Calu3 (cell line): ENCODE measurements at places on chromosomes 2 and 18.

DNA sequence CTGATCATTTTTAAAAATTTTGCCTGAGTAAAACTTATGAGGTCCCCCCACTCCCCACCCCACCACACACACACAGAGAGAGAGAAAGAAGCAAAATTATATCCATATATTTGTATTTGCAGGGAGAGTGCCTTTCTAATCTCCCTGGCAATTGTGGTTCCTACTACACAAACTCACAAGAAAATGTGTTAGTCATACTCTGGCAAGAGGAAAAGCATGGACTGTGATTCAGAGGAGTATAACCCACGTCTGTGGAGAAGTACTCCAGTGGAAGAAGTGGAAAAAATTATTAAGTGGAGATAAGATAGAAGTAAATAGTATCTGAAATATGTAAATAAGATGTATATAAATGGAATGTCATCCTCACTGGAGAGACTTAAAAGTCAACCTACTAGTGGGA is 114.0 kb downstream of the DSEL start:
- DNase-seq: no peak

DNA sequence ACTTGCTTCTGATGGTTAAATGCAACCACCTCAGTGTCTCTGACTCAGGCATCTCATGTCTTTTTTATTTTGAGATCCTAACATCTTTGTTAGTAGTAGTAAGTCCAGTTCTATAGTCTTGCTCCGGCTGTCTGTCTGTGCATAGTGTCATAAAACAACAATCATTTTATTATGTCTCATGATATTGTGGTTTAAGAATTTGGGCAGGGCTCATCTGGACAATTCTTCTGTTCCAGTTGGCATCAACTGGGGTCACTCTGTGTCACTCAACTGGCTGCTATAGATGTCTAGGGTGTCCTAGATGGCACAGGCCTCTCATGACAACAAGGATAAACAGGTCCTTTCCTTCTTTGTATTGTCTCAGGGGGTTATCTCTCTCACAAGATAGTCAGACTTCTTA is 299.6 kb upstream of the ZNF521 start:
- DNase-seq: no peak

- no peak for DNase-seq
Observed at GRCh38 chr2:5520463-5520972, 171.7 kb upstream of the SOX11 start.

DNA sequence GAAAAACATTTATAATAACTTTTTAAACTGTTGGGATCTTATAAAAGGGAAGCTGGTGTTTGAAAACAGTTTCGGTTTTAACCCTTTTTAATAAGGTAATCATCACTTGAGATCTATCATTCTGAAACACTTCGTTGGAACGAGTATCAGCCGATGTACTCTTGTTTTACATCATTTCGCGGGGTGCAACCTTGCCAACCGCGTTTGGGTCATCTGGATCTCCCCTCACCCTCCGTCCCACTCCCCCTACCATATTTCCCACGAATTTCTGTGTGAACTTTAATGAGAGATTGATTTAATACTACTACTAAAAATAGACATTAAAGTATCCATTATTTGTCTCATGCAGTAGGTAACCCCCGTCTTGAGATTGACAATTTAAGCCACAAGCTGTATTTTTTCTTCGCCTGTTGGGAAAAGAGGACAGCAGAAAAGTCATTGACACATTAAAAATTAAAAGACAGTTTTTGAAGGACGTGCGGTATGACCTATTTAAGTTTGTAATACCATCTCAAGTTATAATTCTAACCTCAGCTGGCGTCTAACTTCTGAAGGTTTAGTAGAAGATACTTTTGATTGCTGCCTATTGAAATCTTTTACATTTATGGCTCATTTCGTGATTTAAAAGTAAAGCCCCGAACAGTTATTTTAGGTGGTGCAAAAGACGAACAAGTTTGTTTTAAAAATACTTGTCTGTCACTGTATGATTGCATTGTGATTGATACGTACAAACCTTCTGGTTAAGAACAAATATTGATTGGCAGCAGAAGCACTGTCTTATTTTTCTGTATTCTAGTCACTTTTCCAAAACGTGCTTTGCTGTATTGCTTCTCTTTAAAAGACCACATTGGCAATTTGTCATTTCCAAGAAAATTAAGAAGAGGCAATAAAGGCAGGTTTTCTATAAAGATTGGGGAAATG is 1.5 kb downstream of the CREB1 start:
- no peak for DNase-seq

- DNase-seq: no peak
Observed at GRCh38 chr18:27780061-27780745, 396.7 kb downstream of the CDH2 start.
